ENCODE measurements at places on chromosomes 3 and 15.

GRCh38 chr3:66302288-66302687 lies 81.5 kb downstream of the SLC25A26 start:
- no peak for DNase-seq

GRCh38 chr15:92277776-92278175 lies 115.9 kb upstream of the ST8SIA2 start:
- DNase-seq = peak; percentile 0

GRCh38 chr3:184679056-184679816 lies 32.6 kb downstream of the MAGEF1 start:
- DNase-seq = no peak

- DNase-seq = no peak
Observed at GRCh38 chr3:197030379-197031314, 1.0 kb upstream of the MELTF start.

DNA sequence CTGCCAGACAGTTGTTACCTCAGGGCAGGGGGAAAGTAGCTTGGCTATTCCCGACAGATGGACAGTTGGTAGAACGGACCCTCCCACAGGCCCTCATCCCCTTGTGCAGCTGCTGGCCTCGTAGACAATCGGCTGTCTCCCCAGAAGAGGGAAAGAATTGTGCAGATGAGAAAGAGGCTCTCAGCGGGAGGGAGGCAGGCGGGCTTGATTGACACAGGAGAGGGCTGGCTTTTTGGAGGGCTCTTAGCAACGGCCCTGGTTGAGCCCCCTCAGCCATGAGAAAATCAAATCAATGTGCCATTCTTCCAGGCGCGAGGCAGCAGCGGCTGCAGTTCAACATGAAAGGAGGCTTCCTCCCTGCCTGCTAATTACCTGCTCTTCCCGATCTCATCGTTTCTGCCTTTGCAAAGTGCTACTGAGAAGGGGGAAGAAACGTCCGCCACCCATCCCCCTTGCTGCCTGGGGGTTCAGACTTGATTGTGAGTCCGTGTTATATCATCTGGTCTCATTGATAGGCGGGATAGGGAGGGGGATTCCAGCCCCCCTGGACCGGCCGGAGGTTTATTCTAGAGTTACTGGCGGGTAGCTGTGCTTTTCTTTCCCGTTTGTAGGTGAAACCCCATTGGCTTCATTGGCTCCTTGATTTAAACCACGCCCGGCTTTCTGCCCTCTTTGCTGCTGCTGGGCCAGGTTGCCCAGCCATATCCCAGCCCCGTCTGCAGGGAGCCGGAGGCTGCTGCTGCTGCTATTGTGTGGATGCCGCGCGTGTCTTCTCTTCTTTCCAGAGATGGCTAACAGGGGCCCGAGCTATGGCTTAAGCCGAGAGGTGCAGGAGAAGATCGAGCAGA lies at the start of gene TAGLN3:
TSS of gene TAGLN3 (plus strand) at position 287 of the 848 bp plus-strand sequence. CDS start at position 788, 501 bp downstream.
- peak; percentile 38 for DNase-seq

DNA sequence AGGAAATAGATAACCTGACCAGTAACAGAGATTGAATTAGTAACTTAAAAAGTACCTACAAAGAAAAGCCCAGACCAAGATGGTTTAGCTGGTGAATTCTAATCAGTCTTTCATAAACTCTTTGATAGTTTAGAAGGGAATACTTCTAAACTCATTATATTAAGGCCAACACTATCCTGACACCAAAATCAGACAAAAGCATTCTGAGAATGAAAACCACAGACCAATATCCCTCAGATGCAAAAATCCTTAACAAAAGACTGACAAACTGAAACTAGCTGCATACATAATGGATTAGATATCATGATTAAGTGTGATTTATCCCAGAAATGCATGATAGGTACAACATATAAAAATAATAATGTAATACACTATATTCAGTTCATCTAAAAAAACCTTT lies 115.6 kb downstream of the RFX7 start:
- DNase-seq = no peak

GRCh38 chr3:126982126-126982470 lies 817 bp upstream of the PLXNA1 start:
- peak; percentile 19 for DNase-seq

DNA sequence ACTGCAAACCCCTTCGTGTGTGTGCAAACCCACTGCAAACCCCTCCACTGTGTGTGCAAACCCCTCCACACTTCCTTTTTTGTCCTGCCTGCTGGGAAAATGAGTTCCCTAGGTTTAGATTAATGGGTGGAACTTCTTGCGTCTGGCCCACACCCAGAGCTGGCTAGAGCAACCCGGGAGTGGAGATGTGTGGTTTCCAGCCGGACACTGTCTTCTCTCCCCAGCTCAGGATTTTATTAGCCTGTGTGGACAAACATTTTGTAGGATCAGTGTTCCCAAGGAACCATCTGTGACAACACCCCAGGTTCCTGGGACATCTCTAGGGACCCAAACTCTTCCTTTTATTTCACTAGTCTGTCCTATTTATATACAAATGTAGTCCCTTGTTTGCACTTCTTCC lies 9.6 kb upstream of the LRRK1 start:
- no peak for DNase-seq

Measured in astrocyte of the spinal cord (primary cell).